ENCODE measurements at places on chromosomes 12 and 14.

DNA sequence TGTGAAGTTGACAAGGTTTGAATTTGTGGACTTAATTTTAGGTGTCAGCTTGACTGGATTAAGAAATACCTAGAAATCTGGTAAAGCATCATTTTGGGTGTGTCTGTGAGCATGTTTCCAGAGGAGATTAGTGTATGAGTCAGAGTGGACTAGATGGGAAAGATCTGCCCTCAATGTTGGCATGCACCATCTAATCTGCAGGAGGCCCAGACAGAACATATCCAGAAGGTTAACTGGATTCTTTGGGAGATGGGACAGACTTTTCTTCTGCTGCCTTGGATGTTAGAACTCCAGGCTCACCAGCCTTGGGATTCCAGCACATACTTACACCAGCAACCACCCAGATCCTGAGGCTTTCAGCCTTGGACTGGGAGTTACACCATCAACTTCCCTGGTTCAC, 14.1 kb downstream of the SGPP1 start:
- DNase-seq = peak; percentile 68

GRCh38 chr12:77625441-77625840, 205.3 kb upstream of the NAV3 start:
- DNase-seq = peak; percentile 70

GRCh38 chr12:51238037-51238509, 553 bp upstream of the DAZAP2 start:
- DNase-seq = no peak

- no peak for DNase-seq
These were observed 114.1 kb upstream of the BTG1 start for GRCh38 chr12:92259696-92260251.

- no peak for DNase-seq
These were observed 22.8 kb downstream of the OTUB2 start for GRCh38 chr14:94048691-94049624.

- peak; percentile 7 for DNase-seq
These were observed 898.4 kb downstream of the SLC16A7 start for GRCh38 chr12:60494244-60494643.

- DNase-seq = no peak
These were observed 3.8 kb upstream of the C12orf42 start for GRCh38 chr12:103499571-103499970.

DNA sequence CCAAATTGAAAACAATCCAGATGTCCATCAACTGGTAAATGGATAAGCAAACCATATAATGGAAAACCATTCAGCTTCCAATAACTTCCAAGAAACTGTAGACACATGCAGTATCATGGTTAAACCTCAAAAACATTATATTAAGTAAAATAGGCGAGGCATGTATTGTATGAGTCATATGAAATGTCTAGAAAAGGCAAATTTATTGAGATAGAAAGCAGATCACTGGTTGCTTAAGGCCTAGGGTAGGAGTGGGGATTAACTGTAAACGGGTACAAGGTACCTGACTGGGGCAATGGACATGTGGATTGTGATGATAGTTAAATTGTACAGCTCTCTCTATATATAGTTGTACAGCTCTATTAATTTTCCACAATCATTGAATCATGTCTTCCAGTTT, 21.3 kb upstream of the PAPLN start:
- DNase-seq = no peak

DNA sequence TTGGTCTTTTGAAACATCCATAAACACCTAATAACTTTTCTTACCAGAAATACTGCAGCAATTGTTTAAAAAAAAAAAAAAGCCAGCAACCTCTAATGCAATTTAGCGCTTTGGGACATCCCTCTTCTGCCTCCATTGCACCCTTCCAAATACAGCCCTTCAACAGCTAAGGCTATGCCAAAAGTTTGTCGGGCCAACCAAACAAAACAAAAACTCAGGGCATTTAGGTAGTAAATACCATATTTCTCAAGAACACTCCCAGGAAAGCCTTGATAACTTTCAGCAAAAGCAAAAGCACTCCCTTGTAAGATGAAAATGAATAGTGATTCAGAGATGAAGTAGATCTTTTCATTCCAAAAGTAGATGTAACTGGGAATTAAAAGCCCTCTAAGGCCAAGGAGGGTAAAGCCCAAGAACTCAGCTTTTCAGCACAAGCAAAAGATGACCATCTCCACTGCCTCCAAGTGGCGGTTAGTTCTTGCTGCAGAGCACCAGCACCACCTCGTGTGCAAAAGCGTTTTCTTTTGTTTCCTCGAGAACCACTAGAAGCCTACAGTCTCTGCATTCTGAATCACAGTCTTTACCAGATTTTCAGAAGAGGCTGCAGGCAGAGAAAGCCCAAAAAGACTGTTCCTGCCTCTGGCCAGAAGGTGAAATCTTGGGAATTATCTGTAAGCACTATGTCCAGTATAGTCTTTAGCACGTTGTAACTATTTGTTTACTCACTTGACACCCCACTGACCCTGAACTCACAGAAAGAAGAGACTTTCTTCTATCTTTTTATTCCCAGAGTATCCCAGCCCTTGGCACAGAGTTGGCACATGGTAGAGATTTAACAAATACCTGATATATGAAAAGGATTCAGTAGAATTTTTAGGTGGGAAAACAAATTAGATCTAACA, 53.1 kb downstream of the SIX6 start:
- DNase-seq = peak; percentile 62

GRCh38 chr12:209246-209645, 4.7 kb downstream of the SLC6A12 start:
- DNase-seq = no peak
